Effector memory CD4-positive, alpha-beta T cell (primary cell): ENCODE measurements at places on chromosomes 11 and 22.

GRCh38 chr11:69531071-69531716, 49.7 kb downstream of the LINC01488 start:
- no peak for DNase-seq

- no peak for DNase-seq
Observed at GRCh38 chr11:64165481-64165841, 452 bp downstream of the MACROD1 start.

DNA sequence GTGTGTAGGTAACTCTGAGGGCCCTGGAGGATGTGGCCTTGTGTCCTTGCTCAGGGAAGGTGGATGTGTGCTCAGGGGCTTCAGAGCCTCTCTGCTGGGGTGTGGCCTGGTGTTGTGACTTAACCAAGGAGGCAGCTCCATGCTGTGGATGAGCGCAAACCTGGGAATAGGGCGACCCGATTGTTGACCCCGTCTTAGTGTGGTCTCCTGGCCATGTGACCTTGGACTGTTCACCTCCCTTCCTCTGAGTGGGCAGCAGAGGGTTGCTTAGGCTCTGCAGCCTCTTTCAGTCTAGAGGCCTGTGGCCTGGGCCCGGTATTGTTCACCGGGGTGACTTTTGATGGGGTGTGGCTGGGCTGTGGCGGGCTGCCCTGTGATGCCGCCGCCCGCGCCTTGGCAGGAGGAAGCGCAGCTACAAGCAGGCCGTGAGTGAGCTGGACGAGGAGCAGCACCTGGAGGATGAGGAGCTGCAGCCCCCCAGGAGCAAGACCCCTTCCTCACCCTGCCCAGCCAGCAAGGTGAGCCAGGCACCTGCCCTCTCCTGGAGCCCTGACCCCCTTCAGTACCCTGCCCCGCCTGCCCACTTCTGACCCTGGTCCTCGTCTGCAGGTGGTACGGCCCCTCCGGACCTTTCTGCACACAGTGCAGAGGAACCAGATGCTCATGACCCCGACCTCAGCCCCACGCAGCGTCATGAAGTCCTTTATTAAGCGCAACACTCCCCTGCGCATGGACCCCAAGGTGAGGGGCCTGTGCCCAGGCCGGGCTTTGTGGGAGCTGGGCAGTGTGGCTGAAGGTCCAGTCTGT, 16.7 kb downstream of the INCENP start:
- no peak for DNase-seq

DNA sequence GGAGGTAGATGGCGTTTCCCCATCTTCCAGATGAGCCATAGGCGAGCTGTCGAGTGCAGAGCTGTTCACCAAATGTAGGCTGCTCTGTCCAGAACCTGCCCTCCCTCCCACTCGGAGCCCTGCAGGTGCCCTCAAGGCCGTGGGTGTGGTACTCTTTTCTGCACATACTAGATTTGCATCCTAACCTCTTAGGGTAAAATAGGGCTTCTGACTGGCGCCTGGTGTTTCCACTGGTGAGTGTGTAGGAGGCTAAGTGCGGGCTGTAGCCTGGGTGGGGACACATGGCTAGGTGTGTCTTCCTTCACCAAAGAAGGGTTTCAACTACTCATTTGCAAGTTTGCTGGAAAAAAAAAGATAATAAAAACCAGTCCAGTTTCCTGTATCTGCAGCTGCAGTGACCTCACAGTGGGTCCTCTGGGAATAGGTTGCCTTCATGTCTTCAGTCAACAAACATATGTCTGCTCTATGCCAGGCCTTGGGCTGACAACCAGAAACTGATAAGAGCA, 8.5 kb downstream of the BIK start:
- no peak for DNase-seq

DNA sequence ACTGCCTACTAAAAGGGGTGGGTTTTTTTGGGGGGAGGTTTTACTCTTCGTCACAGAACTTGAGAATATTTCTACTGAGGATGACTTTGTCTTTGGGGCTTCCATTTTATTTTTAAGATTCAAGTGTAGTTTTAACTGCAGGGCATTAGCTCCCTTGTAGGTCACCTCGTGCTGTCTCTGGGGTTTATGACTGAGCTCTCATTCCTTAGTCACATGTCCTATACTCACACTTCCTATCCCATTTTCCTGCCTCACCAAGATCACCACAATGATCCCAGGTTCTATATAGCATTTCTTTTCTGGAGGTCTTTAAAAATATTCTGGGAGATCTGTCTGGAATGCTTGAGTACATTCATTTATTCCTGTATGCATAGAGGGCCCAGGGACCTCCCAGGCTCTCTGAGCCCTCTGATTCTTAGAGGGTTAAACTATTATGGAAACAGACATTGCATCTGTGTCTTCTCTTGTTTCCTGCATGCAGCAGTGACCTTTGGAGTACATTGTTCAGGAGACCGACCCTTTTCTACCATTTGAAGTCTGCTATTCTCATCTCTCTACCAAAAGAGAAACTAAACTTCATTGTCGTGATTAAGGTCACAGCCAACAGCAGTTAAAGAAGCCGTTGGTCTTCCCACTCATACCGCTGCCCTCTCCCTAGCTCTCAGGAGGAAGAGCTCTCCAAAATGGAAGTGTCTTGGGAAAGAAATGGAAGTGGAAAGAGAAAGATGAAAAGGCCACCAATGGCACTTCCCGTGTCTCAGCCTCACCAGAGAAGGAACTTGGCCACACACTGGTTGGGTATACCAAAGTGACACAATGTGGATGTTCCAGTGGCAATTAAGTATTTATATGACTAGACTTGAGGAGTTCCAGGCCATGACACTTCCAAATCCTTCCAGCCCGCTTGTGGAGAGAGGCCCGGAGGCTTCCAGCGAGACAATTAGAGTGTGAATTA, 77.5 kb downstream of the ZBTB16 start:
- DNase-seq = no peak

DNA sequence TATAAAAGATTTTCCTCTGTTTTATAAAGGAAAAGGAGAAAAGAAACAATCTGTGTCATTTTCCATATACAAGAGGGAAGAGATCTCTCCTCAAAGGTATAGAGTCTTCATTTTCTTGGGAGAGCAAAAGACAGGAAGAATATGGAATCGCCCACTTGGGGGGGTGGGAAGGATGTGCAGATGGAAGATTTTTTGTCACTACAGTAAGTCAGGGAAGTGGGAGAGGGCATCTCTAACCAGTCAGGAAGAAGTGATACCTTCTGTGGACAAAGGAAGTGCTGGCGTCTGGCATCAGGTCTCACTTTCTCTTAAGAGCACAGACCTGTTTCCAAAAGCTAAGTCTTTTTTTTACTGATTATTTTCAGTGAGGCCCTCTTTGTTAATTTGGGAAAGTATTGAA, 1.4 kb downstream of the PRR14L start:
- DNase-seq = no peak

DNA sequence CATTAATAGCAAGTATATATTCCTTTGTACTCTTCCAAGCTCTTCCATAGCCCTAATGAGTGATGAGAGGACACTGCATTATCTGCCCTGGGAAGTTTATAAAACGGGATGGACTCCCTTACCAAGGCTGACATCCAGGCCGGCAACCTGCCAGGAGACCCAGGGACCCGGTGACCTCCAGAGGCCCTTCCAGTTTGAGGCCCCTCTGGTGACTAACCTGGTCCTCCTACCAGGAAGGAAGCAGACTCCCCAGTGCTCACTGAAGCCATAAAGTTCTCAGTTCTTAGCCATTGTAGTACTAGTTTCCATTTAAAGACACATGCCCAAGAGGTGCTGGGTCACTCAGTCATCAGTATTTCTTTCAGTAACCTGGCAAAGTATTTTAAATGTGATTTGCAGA, 345.4 kb downstream of the TENM4 start:
- DNase-seq = no peak

DNA sequence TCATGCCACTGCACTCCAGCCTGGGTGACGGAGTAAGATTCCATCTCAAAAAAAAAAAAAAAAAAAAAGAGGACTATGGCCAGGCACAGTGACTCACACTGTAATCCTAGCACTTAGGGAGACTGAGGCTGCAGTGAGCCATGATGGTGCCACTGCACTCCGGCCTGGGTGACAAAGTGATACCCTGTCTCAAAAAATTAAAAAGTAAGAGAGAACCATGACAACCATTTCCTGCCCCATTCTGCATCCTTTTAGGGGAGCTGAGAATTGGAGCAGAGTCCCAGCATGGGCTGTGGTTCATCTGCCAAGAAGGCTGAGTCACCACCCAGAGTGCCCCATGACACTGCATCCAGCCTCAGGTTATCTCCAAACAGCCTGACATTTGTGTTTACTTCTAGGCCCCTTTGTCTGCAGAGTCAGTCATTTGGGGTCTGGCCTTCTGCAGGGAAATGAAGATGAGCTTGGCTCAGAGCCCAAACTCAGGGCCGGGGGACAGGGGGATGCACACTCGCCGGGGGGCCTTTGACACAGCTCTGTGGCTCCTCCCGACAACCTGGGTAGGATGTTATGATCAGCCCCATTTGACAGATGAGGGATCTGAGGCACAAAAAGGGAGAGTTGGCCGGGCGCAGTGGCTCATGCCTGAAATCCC, 4.7 kb downstream of the CSDC2 start:
- no peak for DNase-seq

GRCh38 chr11:26916805-26917204, 77.1 kb upstream of the FIBIN start:
- no peak for DNase-seq

GRCh38 chr22:18987765-18988164, 51.7 kb upstream of the PRODH start:
- DNase-seq = no peak

DNA sequence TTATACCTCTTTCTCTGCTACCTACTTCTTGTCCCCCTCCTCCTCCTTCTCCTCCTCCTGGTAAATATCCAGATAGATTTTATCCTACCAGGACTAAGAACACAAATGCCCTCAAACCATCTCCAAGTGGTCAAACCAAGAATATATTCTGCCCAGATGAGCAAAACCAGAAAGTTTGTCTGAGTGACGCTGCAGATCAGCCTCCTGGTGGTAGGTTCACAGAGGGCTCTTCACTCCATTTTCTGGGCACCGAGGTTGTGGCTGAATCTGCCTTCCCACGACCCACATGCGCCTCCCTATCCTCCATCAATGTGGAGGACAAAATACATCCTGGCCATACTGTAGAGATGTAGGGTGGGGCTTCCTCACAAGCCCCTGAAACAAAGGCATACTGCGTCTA, 543.6 kb downstream of the MN1 start:
- no peak for DNase-seq

GRCh38 chr11:117910941-117911655, 18.1 kb downstream of the TMPRSS13 start:
- DNase-seq = no peak

DNA sequence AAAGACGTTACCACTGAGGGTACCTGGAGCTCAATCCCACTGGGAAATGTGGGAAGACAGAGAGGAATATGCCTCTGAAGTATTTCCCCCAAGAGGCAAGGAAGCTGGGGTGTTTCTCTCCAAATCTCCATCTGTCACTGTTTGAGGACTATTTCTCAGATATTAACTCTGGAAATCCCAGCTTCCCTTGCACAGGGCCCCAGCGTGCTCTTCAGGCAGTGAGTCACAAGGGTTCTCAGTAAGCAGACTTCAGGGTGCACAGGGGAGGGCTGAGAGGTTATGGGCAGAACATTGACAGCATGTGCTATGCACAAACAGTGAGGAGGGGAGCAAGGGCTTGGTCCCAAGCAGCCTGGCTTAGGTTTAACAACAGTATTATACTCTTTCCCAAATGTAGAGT, 60.9 kb upstream of the EED start:
- no peak for DNase-seq

- no peak for DNase-seq
Observed at GRCh38 chr11:10499874-10500601, 40.9 kb downstream of the RNF141 start.

- DNase-seq = no peak
Observed at GRCh38 chr11:10823152-10823579, 14.4 kb upstream of the EIF4G2 start.
